ENCODE measurements at places on chromosomes 7 and 10. TPM values are rescaled to one million over a fixed set of nuclear protein-coding genes. Genes with fewer than 3 reads are reported as not detected.

- no peaks in the 10 kb centered on the region for H3K27me3 ChIP-seq
- H3K4me3 ChIP-seq: no peak overlapping the region
- DNase-seq: peak; percentile 10
- no peaks in the 10 kb centered on the region for H3K36me3 ChIP-seq
- H3K4me1 ChIP-seq: no peaks in the 10 kb centered on the region
- no peak overlapping the region for H3K27ac ChIP-seq
Measured at GRCh38 chr10:27527666-27528295, 23.7 kb downstream of the RAB18 start.

- H3K4me1 ChIP-seq: peaks cover 15% of the 10 kb centered on the region
- no peak overlapping the region for H3K4me3 ChIP-seq
- no peak for DNase-seq
- peaks cover 3% of the 10 kb centered on the region for H3K27me3 ChIP-seq
- H3K36me3 ChIP-seq: no peaks in the 10 kb centered on the region
Measured at GRCh38 chr10:78759456-78760120, 309.2 kb upstream of the ZMIZ1 start.

Gene GPR26
- not detected for total RNA-seq

DNA sequence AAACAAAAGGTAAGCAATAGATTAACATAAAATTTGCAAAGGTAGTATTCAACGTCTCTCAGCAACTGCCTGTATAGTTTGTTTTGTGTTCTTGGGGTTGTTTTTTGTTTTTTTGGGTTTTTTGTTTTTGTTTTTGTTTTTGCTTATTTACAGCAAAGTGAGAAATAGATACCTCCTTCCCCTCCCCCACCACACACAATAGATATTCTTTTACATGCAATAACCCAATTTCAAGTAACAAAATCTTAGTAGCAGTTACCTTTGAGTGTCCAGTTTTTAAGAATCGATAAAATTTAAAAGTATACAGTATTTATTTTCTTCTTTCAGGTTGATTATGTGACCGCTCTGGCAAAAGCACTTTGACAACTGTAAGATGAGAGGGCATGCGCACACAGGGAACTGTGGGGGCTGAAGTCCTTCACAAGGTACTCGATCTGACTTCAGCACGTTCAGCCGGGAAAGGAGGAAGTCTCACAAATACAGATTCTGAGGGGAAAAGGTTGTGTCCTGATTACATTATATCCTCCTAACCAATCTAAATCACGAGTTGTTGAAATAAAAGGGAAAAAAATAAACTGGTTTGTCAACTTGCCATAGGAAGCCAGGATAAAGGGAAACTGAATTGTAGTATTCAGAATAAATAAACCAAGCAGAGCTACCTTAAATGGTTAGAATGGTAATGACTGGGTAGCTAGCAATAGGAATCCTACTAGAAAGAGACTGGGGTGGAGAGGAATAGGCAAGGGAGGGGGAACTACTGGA, 47.8 kb downstream of the CPEB3 start:
- DNase-seq: peak; percentile 71
- H3K36me3 ChIP-seq: no peaks in the 10 kb centered on the region
- H3K4me3 ChIP-seq: peak overlapping the region; percentile 61
- H3K4me1 ChIP-seq: peaks cover 4% of the 10 kb centered on the region
- H3K27ac ChIP-seq: no peak overlapping the region

DNA sequence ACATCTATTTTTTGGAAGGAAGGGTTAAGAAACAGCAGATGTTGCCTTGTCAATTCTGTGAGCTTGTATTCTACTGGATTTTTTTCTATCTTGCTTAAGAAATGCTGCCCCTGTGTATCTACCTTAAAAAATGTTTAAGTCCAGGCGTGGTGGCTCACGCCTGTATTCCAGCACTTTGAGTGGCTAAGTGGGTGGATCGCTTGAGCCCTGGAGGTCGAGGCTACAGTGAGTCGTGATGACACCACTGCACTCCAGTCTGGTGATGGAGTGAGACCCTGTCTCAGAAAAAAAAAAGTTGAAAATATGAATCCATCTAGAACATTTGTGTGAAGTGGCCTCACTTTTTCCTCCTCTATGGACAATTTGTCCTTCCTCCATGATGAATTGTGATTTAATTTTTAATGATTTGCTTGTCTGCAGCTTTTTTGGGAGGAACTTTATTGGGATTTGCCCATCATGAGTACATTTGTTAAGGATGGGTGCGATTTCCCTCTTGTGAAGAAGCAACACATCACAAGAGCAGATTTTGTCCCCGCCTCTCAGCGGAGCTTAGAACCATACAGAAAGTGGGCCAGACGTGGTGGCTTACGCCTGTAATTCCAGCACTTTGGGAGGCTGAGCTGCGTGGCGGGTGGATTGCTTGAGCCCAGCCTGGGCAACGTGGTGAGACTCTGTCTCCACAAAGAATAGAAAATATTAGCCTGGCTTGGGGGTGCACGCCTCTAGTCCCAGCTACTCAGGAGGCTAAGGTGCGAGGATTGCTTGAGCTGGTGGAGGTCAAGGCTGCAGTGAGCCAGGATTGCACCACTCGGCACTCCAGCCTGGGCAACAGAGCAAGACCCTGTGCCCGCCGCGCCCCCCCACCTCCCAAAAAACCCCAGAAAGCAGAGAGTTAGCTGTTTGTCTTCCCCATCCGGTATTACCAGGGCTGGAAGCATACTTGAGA, 57.7 kb downstream of the DNAJB6 start:
- peaks cover 14% of the 10 kb centered on the region for H3K4me1 ChIP-seq
- no peaks in the 10 kb centered on the region for H3K27me3 ChIP-seq
- H3K4me3 ChIP-seq: no peak overlapping the region
- no peak overlapping the region for H3K27ac ChIP-seq
